Upper lobe of left lung (tissue), 6 donors: ENCODE measurements at places on chromosomes 5 and 9.

- DNase-seq, result no peak
Observed at GRCh38 chr5:162607879-162608278, 540.3 kb downstream of the GABRG2 start.

DNA sequence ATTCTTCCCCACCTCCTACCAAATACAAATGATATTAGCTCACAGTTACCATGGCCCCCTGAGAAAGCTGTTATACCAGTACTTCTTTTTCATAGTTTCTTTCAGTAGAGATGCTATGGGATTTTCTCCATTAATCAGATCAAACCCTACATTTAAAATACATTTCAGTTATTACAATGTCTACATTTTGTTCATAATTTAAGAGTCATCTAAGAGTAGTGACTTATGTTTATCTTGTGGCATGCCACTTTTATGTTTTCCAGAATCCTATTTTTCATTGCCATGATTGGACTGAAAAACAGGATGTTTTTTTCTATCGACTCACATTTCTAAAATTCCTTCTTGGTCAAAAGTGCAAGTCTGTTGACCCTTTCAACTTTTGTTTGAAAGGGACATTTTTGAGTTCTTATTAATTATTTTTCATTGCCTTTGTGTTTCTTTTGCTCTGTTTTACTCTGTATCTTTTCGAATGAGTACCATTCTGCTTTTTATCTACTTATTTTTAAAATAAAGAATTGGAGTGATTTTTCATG is 77.4 kb upstream of the ANXA1 start:
- DNase-seq, result no peak

GRCh38 chr5:173736923-173737412 is 120.5 kb upstream of the BOD1 start:
- no peak for DNase-seq

GRCh38 chr5:11502783-11503182 is 401.5 kb downstream of the CTNND2 start:
- no peak for DNase-seq

- DNase-seq, result no peak
Observed at GRCh38 chr9:19998153-19998552, 209.3 kb upstream of the SLC24A2 start.

GRCh38 chr9:122477346-122477745 is 380 bp downstream of the OR1J1 start:
- no peak for DNase-seq

- DNase-seq, result no peak
Observed at GRCh38 chr9:112700085-112700484, 17.8 kb downstream of the INIP start.

- DNase-seq, result no peak
Observed at GRCh38 chr9:92527832-92528521, 7.8 kb downstream of the ECM2 start.

GRCh38 chr9:77605449-77606220 is 42.5 kb downstream of the GNA14 start:
- no peak for DNase-seq

DNA sequence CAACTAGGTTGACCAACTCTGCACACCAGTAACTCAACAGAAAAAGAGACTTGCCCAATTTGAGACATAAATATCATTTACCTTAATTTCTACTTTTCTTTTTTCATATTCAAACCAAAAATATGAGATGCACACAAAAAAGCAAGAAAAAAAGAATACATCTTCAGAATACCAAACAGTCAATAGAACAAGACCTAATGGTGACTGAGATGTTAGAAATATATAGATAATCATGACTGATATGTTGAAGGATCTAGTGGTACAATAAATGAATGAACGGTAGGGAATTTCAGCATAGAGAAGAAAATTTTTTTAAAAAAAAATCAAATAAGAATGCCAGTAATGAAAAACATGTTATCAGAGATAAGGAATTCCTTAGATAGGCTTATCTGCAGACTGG is 29.1 kb upstream of the ATG10 start:
- no peak for DNase-seq

- no peak for DNase-seq
Observed at GRCh38 chr5:119966028-119966427, 336.7 kb downstream of the FAM170A start.

- no peak for DNase-seq
Observed at GRCh38 chr5:99314721-99315120, 385.9 kb upstream of the CHD1 start.

DNA sequence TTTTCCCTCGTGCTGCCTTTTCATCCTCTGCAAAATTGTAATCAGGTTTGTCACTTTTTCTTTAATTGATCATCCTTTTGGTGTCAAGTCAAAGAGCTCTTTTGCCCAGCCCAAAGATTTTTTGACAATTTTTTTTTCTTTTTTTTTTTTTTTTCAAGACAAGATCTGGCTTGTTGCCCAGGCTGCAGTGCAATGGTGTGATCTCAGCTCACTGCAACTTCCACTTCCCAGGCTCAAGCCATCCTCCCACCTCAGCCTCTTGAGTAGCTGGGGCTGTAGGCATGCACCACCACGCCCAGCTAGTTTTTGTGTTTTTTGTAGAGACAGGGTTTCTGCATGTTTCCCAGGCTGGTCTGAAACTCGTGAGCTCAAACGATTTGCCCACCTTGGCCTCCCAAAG is 36.7 kb downstream of the CDK7 start:
- DNase-seq, result no peak

- no peak for DNase-seq
Observed at GRCh38 chr5:2700876-2701275, 50.6 kb downstream of the IRX2 start.

DNA sequence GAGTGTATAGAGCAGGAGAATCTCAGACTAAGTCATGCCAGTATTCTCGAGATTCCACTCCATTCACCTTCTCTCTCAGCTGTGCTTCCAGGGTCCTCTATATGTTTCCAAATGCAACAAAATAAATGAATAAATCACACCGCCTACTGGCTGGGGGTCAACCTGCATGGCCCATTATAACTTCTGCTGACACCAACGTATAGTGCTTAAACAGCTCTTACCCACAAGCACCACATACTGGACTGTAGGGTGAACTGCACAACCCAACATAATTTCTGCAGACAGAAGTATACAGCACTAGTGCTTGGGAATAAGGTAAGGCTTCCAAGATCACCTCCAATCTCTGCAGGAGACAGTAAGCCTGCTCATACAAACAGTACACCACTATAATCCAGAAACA is 33.1 kb upstream of the HTR4 start:
- no peak for DNase-seq

DNA sequence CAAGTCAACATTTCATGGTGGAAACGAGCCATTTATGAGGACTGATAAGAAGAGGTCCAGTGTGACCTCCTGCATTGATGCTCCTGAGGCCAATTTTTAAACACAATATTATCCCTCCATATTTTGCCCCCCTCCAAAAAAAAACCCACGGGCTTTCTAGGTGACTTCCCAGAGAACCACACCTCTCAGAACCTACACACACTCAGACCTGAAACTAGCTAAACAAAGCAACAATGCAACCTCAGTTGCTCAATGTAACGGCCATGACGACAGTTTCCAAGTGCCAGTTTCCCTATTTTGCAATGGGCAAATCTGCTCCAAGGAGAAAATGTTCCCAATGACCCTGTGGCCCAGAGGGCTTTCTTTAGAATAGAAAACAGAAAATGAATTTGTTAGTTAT is 3.5 kb downstream of the NRG2 start:
- peak; percentile 49 for DNase-seq

DNA sequence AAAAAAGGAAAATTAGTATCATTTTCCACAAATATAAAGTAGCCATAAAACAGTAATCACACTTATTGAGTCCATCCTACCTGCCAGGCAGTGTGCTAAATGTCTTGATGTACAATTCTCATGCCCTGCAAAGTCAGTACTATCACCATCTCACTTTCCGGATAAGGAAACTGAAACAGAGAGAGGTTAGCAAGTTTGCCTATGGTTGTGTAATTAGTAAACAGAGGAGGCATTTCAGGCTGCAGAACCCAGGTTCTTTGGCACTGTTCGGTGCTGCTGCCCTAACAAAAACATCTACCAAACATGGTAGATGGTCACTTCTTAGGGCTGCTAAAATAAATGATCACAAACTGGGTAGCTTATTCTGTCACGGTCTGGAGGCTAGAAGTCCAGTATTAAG is 22.6 kb downstream of the PLAC8L1 start:
- no peak for DNase-seq

- no peak for DNase-seq
Observed at GRCh38 chr5:66197764-66198405, 53.8 kb downstream of the SREK1 start.

DNA sequence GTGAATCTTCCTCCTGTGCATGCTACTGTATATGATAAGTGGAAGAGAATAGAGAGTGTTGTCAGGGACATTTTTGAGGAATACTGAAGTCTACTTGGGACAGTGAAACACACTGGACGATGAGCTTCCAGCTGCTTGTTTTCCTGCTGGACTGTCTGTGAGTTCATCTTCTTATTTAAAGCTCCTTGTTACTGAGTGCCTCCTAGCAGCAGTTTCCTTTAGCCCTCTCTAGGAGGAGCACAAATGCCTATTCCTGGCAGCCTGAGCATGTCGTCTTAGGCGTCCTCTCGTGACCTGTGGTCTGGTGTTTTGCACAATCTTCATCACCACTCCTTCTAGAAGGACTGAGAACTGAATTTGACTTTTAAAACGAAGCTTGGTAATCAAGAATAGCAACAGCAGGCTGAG is 43.8 kb downstream of the ANKRD33B start:
- DNase-seq, result peak; percentile 72

DNA sequence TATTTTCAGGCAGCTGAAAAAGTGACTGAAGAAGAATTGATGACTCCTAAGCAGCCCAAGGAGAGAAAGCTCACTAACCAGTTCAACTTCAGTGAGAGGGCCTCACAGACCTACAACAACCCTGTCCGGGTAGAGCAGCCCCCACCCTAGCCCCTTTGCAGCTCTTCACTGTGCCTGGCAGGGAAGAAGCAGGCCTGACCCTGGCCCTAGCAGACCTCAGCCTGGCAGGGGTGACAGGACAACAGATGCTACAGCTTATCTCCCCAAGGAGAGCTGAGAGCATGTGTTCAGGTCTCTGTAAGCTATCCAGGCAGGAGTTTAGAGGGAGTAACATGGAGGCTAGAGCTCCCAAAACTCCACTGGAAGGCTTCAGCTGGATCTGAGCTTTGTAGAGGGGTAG is 31.8 kb downstream of the DNAI1 start:
- DNase-seq, result no peak

DNA sequence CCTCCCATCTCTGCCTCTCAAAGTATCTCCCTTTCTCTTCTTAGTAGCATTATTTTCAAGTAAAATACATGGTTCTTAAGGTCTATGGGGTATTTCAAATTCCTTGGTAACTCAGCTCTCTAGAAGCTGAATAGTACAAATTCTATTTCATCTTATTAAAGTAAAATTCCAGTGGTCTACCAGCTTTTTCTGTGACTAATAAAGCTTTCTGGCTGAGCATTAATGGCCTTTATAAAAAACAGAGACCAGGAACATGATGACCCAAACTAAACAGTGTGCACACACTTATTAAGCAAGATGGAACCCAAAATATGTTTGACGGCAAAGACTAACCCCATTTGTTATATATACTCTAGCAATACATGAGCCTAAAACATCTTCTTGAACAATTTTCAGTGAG is 142.6 kb downstream of the OR2K2 start:
- DNase-seq, result no peak

DNA sequence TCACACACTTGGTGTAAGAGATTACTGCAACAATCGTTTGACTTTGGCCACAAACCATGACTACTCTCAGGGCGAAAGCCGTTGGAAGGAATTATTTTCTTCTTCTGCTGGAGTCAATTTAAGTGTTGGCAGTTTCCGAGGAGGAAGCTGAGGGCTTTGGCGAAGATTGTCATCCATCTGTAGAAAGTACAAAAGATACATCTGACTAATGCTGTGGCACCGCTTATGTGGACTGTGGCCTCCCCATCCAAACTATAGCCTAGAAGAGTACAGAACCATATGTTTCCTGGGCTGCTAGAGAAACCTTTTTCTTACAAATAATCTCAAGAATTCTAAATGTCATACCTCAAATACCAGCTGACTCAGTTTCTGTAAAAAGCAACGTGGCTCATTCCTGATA is 7.4 kb downstream of the MTX3 start:
- DNase-seq, result no peak

- DNase-seq, result no peak
Observed at GRCh38 chr9:92360083-92360482, 34.3 kb downstream of the CENPP start.

DNA sequence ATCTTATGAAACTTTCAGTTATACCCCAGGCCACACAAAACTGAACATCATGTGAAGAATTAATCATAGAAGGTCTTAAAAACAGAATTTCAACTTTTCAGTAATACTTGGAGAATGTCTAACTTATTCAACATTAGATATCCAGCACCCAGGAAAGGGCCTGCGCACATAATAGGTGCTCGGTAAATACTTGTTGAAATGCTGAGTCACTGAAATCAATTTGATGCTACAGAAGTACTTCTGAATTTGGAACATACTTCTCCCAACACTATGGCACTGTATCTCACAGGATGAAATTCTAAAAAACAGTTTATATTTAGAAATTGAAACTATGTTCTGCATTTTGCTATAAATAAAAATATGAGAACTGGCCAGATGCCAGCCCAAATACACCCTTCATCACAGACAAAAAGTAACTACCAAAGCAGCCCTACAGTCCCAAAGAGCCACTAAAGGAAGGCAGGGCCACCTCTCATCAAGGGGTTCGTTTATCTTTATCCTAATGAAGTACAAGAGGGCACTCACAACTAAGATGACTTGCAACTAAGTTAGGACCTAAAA is 26.5 kb downstream of the MRPS27 start:
- DNase-seq, result no peak

DNA sequence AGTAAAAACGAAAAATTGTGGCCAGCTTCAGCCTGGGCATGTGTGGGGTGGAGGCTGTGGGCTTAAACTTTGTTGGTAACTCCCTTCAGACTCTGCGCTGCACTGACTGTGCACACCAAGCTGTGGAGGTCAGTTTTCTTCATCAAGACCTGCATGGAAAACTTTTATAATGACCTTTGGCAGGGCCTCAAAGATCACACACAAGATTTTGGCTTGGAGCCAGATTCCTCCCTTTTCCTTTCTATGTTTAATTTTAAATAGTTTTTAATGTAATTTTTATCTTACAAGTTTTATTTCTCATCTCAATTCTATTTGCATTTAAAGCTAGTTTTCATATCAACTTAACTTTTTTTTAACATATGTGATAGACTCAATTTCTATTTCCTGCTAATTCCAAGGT is 1211.1 kb upstream of the CDH18 start:
- DNase-seq, result no peak

- DNase-seq, result no peak
Observed at GRCh38 chr5:98602534-98603112, 170.8 kb upstream of the RGMB start.

GRCh38 chr9:15191378-15191777 is 115.6 kb downstream of the TTC39B start:
- no peak for DNase-seq

GRCh38 chr9:4620881-4621555 is 41.1 kb upstream of the PLPP6 start:
- no peak for DNase-seq
